ENCODE measurements at places on chromosomes 6 and 20. TPM values are rescaled to one million over a fixed set of nuclear protein-coding genes. Genes with fewer than 3 reads are reported as not detected.

The RHAG gene
- 0.63 TPM for polyA plus RNA-seq

The ENPP4 gene
- 20.4 TPM for polyA plus RNA-seq

GRCh38 chr6:106885679-106886078 is 88.8 kb downstream of the CD24 start:
- no peak for DNase-seq

DNA sequence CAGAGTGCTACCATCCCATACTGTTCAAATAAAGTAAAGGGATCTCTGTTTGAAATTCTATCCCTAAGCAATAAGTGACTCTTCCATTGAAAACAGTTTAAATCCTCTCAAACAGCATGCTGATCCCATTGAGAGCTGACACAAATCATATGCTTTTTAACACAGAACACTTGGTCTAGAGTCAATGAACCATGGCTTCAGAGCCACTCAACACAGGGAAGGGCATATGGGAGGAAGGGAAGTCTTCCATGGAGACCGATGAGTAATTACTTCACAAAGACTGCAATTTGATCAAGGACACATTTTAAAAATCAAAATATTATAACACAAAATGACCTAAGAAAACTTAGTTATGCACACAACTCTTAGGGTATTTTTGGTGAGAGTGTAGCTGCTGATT is 1073.0 kb upstream of the MAP3K7 start:
- DNase-seq, result no peak

DNA sequence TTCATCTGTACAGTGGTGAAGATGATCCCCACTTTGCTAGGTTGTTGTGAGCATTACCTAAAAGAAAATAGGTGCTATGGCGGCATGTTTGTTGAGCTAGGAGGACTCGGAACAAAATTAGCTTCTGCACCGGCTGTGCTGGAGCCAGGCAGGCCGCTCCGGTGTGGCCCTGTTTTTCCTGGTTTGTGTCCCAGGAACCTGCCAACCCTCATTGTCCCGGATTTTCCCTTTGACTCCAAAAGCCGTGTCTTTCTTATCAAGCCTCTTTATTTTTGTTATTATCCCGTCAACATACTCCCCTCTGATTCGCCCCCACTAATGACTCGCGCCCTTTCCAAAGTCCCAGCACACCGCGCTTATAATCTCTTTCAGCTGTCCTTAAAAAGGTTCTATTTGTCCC is 117.0 kb downstream of the MYLK4 start:
- no peak for DNase-seq

DNA sequence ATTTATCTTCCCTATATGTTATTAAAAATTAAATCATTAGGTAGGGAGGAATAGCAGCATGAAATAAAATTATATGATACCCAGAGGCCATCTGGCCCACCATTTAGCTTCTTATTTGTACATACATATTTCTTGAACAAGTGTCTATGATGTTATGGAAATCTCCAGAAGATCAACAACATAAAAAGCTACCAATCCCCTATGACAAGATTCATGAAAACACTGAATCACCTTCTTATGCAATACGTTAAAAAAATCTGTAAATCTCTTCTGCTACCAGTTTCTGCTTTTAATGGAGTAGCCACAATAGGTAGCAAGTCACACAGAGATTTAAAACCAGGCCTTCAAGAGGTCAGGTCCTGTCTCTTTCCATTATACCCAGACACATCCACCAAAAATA is 125.8 kb upstream of the ENPP5 start:
- no peak for DNase-seq

GRCh38 chr6:26142026-26142425 is 54.8 kb downstream of the HFE start:
- DNase-seq, result no peak

GRCh38 chr20:61956396-61957342 is 109.0 kb downstream of the TAF4 start:
- DNase-seq, result no peak

Measured in left renal pelvis (tissue), 4 donors.